NCI-H345 (cell line): ENCODE measurements at places on chromosomes 7 and 10.
A peak's percentile ranks its signal among the peaks of the same experiment; 100 is the strongest.

DNA sequence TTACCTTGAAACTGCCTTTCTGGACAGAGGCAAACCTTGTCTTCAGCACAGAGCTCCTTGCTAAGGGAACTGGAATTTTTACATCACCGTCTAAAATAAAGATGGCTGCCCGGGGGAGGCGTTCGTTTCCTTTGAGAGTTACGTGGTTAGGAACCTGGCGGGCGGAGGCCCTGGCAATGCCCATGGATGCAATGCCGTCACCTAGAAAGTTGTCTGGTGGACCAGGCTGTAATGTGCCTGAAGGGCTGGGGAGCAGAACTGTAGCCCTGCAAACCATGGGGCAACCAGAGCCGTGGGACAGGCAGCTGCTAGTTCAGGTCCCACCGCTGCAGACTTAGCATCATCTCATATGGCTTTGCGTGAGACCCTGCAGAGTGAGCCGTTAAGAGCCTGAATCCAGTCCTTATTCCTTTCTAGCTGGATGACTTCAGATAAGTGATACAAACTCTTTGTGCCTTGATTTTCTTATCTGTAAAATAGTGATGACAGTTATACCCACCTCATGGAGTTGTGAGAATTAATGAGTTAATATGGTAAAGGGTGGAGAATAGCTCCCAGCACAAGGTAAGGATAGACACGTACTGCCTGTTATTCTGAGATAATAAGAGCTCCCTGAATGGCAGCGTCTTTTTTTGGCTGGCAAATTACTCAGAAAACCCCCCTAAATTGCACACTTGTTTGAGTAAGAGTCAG is 219.7 kb downstream of the EMX2 start:
- no peak for DNase-seq

DNA sequence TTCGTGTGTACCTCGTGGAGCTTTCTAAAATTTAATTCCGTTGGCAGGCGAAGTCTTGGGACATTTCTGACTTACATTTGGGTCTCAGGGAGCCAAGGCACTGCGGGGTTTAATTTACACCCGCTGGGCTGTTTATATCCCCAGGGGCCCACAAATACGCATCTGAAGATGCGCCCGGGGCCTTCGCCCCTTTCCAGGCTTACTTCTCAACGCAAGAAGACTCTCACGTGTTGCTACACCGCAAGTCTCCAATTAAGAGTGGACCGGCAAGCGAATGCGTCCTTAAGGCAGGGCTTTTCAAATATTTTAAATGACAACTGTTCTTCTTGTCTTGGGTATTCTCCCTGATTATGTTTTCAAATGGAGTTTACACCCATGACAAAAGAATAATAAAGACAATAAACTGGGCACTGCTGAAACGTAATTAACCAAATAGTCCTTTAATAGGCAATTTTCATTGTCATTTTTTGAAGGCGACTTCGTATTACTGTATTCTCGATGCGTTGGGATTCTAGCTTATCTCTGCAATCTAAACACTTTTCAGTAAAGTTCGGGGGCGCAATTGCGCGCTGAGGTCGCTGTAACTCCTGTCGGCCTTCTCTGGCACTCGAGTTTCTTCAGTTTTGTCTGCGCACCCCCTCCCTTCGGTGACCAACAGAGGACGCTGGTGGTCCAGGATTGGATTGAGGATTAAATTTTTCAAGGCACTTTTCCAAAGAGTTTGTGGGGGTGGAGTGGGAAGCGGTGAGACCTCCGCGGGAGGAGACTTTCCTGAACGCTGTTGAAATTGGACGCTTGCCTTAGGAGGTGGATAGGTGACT is 837 bp upstream of the IGFBP3 start:
- peak; percentile 13 for DNase-seq

GRCh38 chr10:59885430-59886134 is 20.8 kb downstream of the CCDC6 start:
- no peak for DNase-seq

DNA sequence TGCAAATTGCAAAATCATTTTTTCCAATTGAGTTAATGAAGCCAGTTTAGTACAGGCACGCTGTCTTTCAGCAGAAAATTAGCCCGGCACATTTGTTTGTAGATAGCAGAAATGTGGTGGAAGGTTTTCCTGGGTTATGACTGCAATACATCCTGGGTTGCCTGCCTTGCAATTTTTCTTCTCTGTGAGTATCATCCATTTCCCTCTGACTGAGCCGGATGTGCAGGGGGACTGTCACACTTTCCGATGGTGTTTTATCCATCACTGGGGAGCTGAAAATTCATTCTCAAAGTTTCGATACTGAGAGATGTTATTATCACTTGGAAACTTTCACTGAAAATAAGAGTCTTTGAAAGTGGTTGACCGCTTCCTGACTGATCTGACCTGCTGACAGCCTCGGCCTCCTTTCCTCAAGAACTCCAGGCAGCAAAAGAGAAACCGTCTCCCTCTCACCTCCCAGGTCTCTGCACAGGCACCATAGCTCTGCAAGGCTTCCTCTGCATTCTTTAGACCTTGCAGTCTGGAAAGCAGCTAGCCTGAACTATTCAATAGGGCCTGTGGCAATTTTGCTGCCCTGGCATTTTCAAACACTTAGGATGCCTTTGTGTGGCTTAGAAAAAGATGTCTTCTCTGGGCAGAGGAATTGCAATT is 320.8 kb upstream of the NRP1 start:
- DNase-seq, result no peak

- DNase-seq, result no peak
Observed at GRCh38 chr10:125882596-125882995, 1.5 kb upstream of the DHX32 start.

- no peak for DNase-seq
Observed at GRCh38 chr7:134811765-134812164, 32.3 kb downstream of the CALD1 start.

DNA sequence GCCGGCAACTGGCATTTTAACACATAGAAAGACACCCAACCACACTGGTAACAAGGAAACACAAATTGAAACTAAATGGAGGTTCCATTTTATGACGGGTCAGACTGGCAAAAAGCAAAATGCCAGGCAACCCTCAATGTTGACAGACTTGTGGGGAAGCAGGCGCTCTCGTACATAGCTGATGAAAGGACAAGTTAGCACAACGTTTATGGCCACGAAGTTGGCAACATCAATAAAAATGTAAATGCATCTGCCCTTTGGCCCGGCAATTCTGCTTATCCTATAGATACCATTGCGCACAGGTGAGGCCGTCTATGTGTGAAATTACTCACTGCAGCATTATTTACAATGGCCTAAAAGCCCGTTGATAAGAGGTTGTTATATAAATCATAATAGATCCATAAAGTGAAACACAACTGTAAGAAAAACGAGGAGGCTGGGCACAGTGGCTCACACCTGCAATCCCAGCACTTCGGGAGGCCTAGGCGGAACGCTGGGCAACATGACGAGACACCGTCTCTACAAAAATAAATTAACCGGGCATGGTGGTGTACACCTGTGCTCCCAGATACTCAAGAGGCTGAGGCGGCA is 39.8 kb downstream of the FOXL3 start:
- DNase-seq, result peak; percentile 7

- DNase-seq, result no peak
Observed at GRCh38 chr7:27992755-27993493, 187.7 kb downstream of the JAZF1 start.

DNA sequence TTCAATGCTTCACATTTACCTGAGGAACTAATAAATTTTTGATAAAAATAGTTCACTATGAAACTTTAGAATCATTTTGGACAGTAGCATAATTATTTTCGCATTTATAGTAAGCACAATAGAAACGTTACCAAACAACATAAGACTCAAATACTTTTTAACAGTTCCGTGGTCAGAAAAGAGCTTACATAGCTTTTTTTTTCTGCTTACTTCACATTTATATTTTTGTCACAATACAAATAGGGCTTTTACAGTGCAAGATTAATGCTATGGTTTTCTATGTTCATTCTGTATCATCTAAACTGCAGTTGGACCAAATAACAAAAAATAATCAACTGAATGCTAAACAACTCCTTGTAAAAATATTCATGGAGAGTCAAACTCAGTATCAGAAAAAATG is 26.5 kb upstream of the RHOBTB1 start:
- no peak for DNase-seq

GRCh38 chr10:5107860-5108526 is 13.8 kb downstream of the AKR1C3 start:
- no peak for DNase-seq

- no peak for DNase-seq
Observed at GRCh38 chr7:136030867-136031318, 53.7 kb upstream of the MTPN start.

DNA sequence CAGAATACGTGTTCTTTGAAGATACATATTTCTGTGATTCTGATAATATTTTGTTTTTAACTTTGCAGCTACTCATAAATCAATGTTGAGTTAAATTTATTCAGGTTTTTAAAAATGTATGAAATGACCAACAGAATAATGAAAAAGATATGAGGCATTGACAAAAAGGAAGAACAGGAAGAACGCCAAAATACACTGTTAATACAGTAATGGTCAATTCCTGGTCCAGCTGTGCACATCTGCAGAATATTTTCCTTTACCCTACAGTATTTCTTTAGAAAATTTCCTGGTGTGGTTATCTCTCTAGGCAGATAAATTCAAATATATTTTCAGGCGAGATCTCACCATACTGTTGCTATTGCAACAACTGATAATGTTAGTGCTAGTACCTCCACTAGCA is 203.2 kb upstream of the DGKB start:
- no peak for DNase-seq

- DNase-seq, result peak; percentile 33
Observed at GRCh38 chr10:128068398-128069285, 57.6 kb downstream of the MKI67 start.

- no peak for DNase-seq
Observed at GRCh38 chr7:3884543-3884942, 583.5 kb downstream of the SDK1 start.

DNA sequence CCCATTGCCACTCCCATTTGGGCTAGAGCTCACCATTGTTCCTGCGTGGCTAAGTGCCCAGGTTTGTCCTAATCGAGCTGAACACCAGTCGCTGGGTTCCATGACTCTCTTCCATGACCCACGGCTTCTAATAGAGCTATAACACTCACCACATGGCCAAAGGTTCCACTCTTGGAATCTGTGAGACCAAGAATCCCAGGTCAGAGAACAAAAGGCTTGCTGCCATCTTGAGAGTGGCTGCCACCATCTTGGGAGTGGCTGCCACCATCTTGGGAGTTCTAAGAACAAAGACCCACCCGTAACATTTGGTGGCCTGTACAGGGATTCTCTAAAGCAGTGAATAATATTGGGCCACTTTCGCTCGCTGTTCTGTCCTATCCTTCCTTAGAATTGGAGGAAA is 37.0 kb downstream of the AKR1B15 start:
- DNase-seq, result no peak

GRCh38 chr10:87700031-87700796 is 40.5 kb downstream of the PAPSS2 start:
- DNase-seq, result no peak

DNA sequence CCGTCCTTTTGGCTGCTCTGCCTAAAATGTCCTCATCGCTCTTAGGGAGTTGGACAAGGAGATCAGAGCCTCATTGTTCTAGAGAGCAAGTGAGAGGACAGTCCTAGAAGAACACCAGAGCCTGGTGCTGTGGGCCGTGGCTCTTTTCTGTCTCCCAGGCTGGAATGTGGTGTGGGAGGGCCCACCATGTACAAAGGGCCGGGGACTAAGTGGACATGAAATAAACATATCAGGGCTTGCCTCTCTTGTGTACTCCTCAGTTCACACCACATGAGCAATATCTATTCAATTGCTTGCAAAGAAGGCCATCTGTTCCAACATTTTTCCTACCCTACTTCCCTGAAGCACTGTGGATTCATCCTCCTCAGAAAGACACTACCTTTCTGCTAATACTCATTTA is 510.4 kb downstream of the SUGCT start:
- DNase-seq, result no peak

GRCh38 chr7:85954961-85955360 is 688.7 kb upstream of the GRM3 start:
- DNase-seq, result no peak

- DNase-seq, result peak; percentile 28
Observed at GRCh38 chr10:63588436-63589167, 67.4 kb downstream of the REEP3 start.

DNA sequence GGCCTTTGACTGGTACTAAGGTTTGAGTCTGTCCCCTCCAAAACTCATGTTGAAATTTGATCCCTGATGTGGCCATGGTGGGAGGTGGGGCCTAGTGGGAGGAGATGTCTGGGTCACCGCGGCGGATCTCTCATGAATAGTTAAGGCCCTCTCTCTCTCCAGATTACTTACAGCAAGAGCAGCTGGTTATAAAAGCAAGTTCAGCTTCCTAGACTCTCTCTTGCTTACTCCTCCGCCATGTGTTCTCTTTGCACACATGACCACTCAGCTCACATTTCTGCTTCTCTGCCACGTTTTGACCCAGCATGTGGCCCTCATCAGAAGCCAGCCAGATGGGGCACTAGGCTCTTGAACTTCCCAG is 29.9 kb upstream of the ZMIZ1 start:
- peak; percentile 14 for DNase-seq

GRCh38 chr7:117800406-117800805 is 72.8 kb downstream of the CTTNBP2 start:
- DNase-seq, result peak; percentile 45

DNA sequence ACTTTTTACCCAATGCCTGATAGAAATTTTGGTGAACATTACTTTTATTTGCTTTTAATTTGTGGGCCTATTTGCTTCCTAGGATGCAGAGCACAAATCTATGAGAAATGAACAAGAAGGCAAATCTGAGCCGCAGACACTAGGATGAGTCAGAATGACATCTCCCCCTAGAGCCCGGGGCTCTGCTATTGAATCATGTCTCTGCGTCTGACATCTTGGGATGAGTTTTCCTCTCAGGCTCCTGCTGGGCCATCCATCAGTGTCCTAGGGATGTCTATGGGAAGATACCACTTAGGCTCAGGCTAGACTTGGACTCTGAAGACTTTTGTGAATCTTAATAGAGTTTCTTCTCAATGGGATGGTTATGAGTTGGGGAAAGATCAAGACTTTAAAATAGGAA is 157.3 kb upstream of the MTPN start:
- DNase-seq, result no peak
